ENCODE measurements at places on chromosomes 12 and 14.

GRCh38 chr12:22993609-22994315 lies 368.8 kb downstream of the ETNK1 start:
- no peak for DNase-seq

- DNase-seq: no peak
Measured at GRCh38 chr12:107448198-107448597, 237.4 kb upstream of the PWP1 start.

DNA sequence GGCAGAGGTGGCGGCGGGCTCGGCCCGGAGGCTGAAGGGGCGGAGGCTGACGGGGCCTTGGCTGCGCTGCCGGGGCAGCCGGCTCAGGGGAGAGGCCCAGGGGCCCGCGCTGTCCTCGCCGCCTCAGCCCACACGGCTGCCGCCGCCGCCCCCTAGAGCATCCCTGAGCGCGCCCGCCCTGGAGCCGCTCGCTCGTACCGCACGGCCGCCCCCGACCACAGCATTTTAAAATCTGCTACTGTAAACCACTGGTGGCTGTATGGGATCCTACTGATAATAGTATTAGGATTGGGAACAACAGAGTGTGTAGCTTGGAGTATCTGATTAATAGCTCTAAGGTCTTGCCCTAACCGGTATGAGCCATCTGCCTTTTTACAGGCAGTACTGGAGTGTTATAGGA lies 22.2 kb upstream of the EDDM3A start:
- no peak for DNase-seq

DNA sequence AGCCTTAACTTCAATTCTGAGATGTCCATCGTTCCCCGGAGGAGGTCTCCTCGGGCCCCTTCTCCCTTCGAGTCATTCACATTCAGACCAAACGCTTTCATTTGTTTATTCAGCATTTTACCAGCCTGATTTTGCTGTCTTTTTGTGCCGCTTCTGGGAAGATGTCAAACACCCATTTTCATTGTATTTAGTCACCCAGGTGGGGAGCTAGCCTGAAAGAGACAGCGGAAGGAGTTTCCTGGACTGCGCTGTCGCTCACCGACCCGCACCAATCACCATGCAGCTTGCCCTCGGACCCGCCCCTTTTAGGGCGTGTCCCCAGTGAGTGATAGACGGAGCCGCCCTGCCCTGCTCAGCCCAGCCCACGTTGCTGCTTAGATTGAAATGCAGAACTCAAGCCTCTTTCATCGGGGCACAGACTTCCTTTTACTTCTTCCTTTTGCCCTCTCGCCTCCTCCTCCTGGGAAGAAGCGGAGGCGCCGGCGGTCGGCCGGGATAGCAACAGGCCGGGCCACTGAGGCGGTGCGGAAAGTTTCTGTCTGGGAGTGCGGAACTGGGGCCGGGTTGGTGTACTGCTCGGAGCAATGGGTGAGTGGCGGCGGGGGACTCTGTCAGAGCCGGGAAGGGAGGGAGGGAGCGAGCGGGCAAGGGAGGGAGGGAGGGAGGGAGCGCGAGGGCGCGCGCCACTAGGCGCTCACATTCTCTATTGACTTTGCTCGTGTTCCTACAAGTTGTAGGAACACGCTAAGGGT lies at the start of gene PAX9:
TSS of gene PAX9 (plus strand) at position 355 of the 752 bp plus-strand sequence. CDS start at position 585, 230 bp downstream.
- DNase-seq: no peak

GRCh38 chr12:14656846-14657245 lies 39.6 kb downstream of the GUCY2C start:
- no peak for DNase-seq

DNA sequence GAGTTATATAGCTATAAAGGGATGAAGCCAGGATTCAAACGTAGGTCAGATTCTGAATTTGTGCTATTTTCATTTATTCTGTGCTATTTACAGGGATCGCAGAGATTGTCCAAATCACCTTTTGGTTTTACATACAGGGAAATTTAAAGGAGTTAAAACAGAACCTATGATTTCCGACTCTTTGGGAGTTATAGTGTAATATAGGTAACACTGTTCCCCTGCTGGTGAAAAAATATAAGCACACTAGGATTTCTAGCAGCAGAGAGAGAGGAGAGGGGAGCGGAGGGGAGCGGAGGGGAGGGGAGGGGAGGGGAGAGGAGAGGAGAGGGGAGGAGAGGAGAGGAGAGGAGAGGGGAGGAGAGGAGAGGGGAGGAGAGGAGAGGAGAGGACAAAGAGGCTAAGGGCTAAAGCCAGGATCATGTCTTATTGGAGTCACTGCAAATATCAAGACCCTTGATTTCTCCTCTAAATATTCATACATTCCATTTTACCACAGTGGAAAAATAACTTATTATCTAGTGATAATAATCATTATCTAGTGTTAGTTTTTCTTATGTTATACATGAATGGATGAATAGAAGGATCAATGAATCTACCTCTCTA lies 46.2 kb upstream of the KCNH5 start:
- no peak for DNase-seq

- no peak for DNase-seq
Measured at GRCh38 chr12:27480016-27480415, 33.5 kb downstream of the SMCO2 start.

DNA sequence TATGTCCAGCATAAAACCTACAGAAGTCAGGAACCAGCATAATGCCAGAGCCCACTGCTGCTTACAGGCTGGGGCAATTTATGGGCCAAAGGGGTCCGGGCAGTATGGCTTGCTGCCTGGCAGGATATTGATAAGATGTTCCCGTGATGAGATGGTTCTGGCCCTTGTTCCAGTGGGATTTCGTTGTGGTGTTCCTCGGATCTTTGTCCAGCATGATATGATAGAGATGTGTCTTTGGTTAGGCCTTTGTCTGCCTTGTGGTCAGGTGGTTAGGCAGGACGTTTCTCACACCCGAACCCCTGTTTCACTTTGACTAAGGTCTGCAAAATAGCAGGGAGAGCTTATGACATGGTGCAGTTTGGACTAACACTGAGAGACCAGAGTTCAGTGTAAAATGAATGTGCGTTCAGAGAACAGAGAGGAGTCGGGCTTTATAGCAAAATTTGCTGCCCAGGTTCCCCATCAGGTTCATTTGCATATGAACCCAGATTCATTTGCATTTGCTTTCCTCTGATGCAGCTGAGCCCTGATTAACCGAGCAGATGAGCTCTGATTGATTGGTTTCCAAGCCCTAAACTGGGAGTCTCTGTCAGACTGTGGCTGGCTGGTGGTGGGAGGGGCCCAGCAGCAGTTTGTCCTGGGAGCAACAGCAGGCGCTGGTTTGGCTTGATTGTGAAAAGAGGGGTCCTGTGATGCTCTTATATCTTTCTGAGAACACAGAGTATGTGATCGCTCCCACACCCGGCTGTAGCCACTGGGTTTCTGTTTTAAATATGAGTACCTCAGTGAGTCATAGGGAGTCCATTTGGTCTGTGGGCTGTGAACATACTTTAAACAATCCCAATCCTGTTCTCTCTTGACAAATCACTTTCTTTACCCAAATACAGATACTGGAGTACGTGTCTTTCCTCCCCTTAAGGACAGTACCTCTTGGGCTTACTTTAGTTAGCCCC lies 156.3 kb upstream of the PZP start:
- peak; percentile 5 for DNase-seq

DNA sequence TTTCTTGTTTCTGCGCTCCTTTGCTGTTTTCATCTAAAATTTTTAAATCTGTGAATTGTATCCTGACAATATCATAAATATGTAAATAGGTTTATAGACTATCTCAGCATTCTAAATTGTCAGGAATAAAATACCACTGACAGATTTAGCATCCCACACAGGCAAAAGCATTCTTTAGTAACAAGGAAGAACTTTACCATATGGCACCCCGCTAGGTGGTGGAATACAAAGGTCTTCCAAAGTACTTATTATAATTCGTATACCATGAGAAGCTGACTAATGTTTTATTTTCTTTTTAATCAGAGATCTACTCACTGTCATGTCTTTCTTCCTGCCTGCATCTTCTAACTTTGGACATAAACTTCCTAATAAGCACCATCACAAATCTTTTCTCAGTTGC lies 328.8 kb upstream of the NOVA1 start:
- DNase-seq: no peak

GRCh38 chr14:87156878-87157277 lies 836.1 kb downstream of the GALC start:
- no peak for DNase-seq

DNA sequence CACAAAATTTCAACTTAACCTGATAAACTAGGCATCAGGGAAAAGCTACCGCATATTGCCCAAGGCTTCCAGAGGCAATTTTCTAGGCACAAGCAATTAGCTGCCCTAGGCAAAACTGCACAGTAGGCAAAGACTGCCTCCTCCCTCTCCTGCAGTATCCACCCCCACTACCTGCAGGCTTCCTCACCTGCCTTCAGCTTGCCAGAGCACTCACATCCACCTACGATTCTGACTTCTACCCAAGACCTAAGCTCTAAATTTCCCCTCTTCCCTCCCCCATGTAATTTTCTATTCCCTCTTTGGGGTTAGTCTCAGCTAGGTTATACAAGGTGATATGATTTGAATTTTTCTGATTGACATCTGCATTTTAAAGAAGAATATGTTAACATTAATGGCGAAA lies 21.9 kb upstream of the CCDC196 start:
- DNase-seq: no peak

DNA sequence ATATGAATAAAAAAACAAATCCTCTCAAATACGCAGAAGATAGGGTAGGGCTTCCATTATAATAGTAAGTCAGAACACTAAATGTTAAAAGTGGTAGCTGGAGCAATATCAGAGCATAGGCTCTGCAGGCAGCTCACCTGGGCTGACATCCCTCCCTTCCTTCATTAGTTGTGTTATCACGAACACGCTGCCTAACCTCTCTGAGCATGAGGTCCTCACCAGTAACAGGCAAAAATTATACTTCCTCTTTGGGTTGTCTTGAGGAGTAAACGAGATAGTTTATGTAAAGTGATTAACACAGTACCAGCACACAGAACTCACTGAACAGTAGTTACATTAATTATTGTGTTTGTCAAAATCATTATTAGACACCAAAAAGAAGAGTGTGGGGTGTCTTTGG lies 154.3 kb downstream of the STXBP6 start:
- DNase-seq: no peak

- no peak for DNase-seq
Measured at GRCh38 chr14:80624581-80624980, 317.0 kb downstream of the CEP128 start.

GRCh38 chr12:68290126-68290525 lies 36.7 kb upstream of the IL22 start:
- no peak for DNase-seq

DNA sequence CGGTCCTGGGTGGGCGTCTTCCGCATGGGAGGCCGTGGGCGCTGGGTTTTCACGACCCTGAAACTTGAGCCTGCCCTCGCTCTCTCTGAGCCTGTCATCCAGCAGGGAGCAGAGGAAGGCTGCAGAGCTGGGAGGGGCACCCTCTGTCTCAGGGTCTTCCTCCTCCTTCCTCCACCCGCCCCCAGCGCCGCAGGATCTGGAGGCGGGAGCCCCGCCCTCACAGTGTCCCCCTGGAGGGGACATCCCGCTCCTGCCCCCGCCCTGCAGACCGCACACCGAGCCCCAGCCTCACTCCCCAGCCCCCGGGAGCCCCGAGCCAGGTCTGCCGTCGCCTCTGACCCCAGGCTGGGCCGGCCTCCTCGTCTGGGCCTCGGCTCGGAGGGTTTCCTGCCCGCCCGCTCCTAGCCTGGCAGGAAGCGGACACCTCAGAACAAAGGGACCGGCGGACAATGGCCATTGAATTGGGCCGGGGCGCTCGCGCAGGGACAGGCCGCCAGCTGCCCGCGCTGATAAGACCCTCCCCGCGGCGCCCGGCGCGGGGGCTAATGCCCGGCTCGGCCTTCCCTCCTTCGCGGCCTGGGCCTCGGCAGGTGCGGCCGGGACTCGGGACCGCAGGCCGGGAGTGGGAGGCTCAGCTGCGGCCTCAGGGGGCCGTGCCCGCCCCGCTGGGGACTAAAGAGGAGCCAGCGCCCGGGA lies 15.3 kb upstream of the NUDT14 start:
- no peak for DNase-seq

- DNase-seq: no peak
Measured at GRCh38 chr12:26425587-26426260, 230.4 kb downstream of the SSPN start.

- DNase-seq: no peak
Measured at GRCh38 chr12:3019005-3019680, 58.0 kb upstream of the TSPAN9 start.

GRCh38 chr12:90943255-90943654 lies 11.7 kb downstream of the CCER1 start:
- no peak for DNase-seq

DNA sequence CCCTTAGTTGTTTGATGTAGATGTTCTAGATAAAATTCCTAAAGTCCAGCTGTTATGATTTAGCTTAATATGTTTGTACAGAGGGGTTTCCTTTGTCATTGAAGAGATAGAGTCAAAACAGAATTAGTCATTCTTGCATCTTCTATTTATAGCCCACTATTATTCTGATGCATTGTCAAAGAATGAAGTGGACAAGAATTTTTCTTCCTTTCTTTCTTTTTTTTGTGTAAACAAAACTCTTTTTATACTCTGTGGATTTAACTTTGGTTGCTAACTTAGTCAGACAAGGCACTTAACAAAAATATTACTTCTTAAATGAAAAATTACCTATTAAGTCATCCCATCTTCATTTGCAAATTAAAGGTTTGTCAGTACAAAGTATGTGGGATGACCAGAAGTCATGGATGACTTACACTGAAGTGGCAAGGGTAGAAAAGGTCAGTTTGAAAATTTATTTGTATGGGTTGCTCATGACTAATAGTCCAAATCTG lies 215.6 kb upstream of the DDHD1 start:
- no peak for DNase-seq

DNA sequence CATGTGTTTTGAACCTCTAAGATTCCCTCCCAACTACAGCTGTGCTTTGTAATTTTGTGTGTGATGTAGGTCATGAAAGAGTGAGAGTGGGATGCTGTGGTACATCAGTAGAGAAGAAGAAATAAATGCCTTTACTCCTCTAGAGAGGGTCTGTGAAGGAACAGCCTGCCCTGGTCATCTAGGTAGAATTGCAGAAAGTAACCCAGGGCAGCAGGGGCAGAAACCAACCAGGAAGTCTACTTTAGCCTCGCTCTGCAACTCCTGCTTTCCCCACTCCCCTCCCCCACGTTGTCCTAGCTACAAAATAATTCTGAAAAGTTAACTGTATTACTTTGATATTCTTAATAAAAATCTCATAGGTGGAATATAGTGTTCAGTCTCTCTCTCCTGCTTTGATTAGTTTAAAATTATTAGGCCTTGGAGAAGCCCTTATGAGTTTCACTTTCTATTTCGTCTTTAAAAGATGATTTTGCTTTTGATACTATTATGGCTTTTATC lies 7.5 kb downstream of the TBK1 start:
- DNase-seq: no peak

DNA sequence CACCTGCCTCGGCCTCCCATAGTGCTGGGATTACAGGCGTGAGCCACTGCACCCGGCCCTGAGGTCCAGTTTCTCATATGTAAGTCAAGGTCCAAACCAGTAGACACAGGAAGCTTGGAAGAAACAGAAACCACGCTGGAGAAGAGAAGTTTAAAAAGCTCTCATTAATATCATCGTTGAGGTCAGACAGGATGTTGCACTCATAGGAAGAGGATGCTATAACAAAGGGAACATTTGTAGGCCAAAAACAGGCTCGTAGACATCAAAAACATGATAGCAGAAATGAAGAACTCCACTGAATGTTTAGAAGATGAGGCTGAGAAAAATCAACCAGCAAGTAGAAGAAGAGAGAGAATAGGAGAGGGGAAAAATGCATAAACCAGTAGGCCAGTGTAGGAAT lies 46.8 kb downstream of the ACACB start:
- no peak for DNase-seq

Measured in stimulated activated CD8-positive, alpha-beta memory T cell treated with anti-CD3 and anti-CD28 coated beads, Interleukin-15, amount 100 ng/mL, for 24 hours (primary cell).